Esophagus squamous epithelium (tissue), 5 donors: ENCODE measurements at places on chromosomes 11 and 22. TPM values are rescaled to one million over a fixed set of nuclear protein-coding genes. Genes with fewer than 3 reads are reported as not detected.

DNA sequence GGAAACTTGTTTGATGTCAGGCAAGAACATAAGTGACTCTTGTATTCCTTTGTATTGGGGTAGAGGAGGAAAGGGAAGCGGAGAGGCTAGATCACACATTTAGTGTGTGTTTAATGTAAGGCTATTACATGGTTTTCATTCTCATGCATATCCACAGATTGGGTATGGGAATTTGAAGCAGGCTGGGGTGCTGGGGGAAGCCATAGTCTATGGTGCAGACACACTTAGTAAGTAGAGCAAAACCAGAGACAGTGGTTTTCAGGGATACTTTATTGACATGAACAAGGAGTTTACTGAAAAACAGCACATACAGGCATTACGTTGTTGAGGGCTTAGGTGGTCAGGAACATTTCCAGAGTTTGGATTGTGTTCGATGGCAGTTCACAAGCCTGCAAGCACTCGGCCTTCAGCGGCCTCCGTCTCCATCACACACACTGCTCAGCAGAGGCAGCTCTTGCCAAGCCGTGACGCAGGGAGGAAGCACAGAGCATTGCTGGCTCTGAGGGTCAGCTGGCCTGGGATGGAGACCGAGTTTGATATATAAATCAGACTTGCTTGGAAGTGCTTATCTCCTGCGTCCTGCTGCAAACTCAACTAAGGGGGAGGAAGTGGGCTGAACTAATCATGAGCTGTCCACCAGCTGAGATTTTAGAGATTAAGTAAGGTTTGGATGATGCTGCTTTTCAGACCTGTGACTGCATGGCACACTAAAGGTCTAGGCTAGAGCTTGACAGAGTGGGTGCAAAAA, 25.3 kb downstream of the SCN3B start:
- DNase-seq, result no peak

DNA sequence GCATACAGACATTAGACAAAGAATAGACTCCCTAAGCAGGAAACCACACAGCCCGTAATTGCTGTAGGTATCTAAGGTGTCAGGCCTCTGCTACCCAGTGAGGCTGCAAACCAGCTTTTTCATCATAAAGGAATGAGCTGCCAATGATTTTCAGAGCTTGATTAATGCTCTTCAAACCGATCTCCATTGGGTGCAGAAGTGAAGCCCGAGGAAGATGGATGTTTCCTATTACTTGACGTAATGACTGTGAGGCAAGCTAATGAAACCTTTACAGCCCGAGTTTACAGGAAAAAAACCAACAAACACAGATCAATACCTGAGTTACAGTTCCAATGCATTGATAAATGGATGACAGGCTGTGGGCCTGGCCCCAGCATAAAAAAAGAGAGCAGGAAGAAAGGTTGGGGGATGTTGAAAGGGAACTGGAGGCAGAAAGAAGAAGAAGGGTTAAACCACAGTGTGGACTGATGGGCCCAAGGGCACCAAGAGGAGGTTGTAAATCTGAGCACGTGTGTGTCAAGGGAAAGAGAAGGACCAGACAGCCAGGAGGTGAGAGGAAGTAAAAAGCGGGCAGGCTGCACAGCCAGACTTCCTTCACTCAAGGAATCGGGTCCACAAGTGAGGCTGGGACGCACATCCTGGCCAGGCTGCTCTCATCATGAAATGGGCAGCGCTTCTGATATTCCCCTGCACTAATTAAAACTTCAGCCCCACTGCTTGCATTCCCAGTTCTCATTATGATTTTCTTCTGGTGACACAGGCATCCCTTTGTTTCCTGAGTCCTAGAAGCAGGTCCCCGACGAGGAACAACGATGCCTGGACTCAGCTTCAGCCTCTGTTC, 70.6 kb upstream of the NTM start:
- no peak for DNase-seq

GRCh38 chr11:57647372-57647771, 2.3 kb downstream of the YPEL4 start:
- no peak for DNase-seq

- DNase-seq, result no peak
Measured at GRCh38 chr11:72369743-72370142, 64.6 kb downstream of the CLPB start.

DNA sequence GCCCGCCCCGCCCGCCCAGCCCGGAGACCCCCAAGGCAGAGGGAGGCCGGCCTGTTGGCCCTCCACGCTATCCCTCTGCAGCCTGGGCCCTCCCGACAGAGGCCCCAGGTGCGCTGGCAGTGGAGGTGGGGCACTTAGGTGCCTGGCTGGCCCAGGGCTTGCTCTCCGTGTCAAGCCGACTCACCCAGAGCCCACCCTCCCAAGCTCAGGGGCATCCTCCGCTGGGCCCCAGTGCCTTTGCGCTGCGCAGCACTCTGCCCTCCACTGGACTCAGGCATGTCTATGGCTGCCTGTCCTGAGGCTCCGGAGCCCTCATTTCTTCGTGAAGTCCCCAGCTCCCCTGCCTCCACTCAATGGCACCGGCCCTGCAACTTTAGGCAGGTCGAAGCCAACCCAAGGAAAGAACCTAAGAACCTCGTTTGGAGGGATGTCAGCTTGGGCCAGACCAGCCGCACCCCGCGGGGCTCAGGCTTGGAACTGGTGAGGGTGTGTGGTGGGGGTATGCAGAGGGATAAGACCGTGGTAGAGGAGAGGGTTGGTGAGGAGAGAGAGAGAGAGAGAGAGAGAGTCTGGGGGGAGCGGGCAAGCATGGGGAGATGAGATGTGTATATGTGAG, 6.1 kb downstream of the SMIM45 start:
- DNase-seq, result no peak

DNA sequence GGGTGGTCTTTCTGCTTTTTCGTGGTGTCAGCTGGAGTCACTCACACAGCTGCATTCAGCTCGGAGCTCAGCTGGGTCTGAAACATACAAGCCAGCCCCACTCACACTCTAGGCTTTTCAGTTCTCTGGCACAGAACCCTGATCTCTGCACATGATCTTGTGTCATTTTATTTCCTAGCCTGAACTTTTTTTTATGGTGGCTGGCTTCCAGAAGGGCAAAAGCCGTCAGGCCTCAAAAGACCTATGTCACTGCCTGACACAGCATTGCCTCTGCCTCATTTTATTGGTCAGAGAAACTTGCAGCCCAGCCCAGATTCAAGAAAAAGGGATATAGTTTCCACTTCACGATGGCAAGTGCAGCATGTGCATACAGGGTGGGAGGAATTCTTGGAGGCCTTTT, 117.8 kb downstream of the NTM start:
- no peak for DNase-seq

GRCh38 chr11:129792663-129793062, 23.0 kb upstream of the TMEM45B start:
- no peak for DNase-seq

DNA sequence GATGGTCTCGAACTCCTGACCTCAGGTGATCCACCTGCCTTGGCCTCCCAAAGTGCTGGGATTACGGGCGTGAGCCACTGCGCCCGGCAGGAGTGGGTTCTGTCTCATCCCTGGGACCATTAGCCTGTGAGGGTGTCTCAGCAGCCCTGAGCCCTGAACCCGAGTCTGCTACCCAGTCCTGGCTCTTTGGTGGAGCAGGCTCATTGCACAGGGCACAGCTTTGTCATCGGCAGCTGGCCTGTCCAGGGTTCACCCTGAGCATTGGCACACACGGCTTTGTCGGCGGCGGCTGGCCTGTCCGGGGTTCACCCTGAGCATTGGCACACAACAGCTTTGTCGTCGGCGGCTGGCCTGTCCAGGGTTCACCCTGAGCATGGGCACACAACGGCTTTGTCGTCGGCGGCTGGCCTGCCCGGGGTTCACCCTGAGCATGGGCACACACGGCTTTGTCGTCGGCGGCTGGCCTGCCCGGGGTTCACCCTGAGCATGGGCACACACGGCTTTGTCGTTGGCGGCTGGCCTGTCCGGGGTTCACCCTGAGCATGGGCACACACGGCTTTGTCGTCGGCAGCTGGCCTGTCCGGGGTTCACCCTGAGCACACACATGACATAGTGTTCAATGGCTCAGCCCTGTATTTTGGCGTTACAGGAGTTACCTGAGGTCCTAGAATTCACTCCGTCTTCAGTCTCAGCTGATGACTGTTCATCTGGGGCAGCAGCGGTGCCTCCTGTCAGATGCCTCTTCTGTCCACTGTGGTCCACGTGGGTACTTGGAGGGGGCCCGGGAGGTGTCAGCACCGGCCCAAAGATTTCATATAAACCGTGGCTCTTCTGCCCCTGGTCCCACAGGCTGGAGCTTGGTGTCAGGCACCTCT, 1082.5 kb downstream of the BRD1 start:
- no peak for DNase-seq

Gene RAC2
- 21.7 TPM for total RNA-seq

DNA sequence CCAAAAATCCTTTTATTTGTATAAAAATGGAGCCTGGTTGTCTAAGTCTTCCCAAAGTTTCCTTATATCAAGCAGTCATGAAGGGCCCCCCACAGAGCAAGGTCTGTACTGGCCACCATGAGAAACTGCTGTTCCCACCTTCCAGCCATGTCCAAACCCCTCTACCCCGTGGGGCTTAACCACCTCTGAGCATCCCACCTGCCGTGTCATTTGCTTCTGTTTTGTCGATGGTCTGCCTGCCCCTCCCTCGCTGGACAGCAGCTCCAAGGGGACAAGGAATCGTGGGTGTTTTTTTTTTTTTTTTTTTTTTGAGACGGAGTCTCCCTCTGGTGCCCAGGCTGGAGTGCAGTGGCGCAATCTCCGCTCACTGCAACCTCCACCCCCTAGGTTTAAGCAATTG, 11.1 kb upstream of the ANO1 start:
- DNase-seq, result no peak

- no peak for DNase-seq
Measured at GRCh38 chr22:17085277-17086181, 729 bp downstream of the IL17RA start.

DNA sequence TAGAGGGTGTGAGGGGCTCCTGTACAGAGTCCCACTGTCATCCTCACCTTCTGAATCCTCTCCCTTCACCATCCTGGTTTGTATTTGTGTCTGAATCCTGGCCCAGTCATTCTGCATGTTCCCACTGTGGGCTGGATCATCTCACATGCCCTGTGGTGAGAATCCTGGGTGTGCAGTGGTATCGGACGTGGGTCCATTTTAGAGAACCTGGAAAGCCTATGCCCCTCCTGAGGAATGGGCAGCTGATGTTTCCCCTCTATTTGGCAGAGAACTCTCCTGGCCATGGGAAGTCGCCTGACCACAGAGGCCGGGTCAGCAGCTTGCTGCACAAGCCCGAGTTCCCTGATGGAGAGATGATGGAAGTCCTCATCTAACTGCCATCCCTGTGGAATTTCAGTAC, 102.3 kb downstream of the AMOTL1 start:
- no peak for DNase-seq
